NCI-H1930 (cell line): ENCODE measurements at places on chromosomes 11 and 22.

- no peak for DNase-seq
Measured at GRCh38 chr11:32437495-32438345, 2.4 kb upstream of the WT1 start.

DNA sequence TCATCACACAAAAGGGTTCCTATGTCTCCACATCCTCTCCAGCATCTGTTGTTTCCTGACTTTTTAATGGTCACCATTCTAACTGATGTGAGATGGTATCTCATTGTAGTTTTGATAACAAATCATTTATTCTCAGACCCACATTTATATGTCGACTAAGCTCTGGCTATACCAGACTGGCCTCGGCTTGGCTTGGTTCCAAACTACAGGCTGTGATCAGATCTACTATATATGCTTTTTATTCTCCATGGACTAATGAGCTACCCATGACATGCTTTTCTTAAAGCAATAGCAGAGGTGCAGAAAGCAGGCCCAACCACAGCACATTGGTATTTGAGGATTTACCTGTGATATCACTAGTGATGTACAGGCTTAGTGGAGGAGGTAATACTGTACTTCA lies 139.8 kb upstream of the PGR start:
- no peak for DNase-seq

GRCh38 chr11:17135916-17136683 lies 58.6 kb upstream of the RPS13 start:
- DNase-seq: no peak

DNA sequence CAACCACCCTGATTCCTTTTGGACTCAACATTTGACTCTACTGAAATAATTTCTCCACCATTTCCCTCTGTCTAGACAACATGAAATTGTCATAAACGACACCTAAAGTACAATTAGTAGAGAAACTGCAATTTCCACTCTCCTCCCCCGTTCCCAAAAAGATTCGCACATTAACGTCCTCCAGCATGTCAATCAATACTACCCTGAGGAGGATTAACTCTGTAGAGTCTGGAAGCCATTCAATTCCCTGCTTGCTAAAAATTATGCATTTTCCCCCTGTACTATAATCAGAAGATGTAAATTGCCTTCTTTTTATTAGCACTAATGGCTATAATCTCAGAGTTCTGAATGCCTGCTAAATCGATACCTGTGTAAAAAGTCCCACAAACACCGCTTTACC lies 70.5 kb downstream of the AMBRA1 start:
- DNase-seq: no peak

- DNase-seq: no peak
Measured at GRCh38 chr11:44835938-44836337, 109.2 kb downstream of the TSPAN18 start.

DNA sequence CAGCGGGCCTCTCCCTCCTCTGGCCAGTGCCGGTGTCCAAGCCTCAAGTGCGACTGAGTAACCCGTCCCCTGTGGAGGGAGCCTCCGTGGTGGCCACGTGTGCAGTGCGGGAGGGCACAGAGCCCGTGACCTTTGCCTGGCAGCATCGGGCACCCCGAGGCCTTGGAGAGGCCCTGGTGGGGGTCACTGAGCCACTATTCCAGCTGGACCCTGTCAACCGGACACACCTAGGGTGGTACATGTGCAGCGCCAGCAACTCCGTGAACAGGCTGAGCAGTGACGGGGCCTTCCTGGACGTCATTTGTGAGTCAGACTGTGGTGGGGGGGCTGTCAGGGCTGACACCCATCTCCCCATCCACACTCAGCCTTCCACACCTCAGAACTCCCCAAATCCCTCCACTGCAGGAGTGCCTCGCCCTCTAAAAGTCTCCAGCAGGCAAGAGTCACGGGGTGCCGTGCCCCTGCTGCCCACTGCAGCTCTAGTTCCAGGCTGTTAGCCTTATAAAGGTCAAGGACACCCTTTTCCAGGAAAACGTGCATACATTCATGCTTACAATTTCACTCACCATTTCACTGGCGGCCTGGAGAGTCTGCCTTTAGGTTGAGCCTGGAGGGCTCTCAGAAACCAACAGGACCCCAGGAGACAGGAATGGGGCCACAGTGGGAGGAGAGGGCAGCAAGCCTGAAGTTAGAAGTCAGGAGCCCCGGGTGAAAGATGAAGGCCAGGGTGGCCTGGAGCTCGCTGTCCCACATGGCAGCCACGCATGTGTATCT lies 2.6 kb downstream of the VSIG10L2 start:
- no peak for DNase-seq

DNA sequence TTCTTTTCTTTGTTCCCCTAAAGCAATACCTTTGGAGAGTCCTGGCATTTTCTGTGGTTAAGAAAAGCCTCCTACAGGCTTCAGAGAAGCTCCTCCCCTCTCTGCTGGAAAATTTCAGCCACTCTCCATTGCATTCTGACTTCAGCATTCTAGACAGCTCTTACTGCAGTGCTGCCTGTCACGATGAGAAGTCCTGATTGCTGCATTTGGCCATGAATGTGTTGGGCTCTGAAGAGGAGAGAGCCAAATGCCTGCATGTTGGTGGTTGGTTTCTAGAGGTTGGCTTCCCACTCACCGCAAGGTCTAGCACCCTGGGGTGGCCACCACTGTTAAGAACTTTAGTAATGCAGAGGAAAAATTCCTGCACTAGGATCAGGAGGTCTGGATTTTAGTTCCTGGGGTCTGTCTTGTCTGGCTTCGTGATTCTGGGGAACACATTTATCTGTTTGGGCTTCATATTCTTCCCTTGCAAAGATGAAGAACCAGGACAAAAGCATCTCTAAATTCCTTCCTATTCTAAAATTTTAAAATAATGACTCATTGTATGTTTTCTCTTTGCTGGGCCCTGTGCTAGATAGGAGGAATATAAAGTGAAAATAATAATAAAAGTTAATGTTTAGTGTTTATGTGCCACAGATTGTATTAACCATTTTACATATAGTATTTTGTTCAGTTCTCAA lies 38.1 kb downstream of the COA4 start:
- DNase-seq: no peak

DNA sequence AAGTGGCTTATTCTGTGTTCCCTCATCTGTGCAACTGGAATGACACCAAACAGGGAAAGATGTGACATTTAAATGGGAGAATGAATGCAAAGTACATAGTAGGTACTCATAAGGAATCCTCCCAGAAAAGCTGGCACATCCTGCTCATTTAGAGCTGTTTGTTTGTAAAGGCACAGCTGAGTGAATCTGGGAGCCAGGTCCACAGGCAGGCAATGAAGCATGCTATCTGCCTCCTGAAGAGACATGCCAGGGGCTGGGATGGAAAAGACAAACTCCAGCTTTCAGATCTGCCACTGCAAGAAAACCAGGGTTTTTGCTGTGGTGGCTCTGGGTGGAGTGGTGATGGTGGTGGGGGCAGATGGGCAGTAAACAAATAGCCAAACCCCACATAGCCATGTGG lies 150.1 kb downstream of the TENM4 start:
- DNase-seq: no peak

GRCh38 chr11:134497586-134497985 lies 85.5 kb upstream of the B3GAT1 start:
- DNase-seq: no peak

- no peak for DNase-seq
Measured at GRCh38 chr11:34531663-34532062, 18.1 kb upstream of the ELF5 start.

DNA sequence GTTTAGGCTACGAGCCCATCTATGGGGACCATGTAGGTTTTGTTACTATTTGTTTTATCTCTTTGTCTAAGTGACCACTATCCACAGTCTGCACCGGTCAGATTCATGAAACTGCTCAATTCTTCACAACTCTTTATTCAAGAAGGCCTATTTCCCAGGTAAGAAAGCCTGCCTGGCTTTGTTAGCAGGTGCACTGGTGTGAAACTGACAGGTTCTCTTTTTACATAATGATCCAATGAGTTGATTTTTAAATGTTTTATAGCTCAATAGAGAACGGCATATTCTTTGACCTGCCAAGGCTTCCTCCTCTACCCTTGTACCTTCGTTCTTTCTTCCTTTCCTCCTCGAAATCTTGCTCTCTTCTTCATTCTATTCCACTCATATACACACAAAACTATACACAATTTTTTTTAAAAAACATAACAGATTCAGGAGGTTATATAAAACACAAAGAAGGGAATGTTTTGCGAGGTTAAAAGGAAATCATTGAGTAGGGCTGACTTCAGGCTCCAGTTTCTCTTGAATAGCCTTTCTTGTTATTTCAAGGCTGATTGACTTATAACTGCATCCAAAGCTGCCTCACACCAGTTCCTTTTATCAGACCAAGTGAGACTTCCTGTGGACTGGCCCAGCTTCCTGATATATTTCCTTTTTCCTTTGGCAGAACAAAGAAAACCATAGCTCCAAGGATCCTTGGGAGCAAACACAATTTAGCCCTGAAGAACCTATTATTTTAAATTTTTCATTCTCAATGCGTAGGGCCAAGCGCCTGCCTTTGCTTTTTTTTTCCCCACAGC lies 11.4 kb downstream of the FLI1 start:
- no peak for DNase-seq

GRCh38 chr11:110339456-110340250 lies 43.2 kb upstream of the RDX start:
- no peak for DNase-seq

- no peak for DNase-seq
Measured at GRCh38 chr11:78790784-78791183, 216.1 kb upstream of the NARS2 start.

- DNase-seq: no peak
Measured at GRCh38 chr11:92552942-92553341, 328.3 kb downstream of the FAT3 start.

GRCh38 chr11:126186708-126187529 lies 24.5 kb downstream of the RPUSD4 start:
- DNase-seq: no peak

- DNase-seq: no peak
Measured at GRCh38 chr11:77418971-77419597, 54.8 kb downstream of the PAK1 start.

DNA sequence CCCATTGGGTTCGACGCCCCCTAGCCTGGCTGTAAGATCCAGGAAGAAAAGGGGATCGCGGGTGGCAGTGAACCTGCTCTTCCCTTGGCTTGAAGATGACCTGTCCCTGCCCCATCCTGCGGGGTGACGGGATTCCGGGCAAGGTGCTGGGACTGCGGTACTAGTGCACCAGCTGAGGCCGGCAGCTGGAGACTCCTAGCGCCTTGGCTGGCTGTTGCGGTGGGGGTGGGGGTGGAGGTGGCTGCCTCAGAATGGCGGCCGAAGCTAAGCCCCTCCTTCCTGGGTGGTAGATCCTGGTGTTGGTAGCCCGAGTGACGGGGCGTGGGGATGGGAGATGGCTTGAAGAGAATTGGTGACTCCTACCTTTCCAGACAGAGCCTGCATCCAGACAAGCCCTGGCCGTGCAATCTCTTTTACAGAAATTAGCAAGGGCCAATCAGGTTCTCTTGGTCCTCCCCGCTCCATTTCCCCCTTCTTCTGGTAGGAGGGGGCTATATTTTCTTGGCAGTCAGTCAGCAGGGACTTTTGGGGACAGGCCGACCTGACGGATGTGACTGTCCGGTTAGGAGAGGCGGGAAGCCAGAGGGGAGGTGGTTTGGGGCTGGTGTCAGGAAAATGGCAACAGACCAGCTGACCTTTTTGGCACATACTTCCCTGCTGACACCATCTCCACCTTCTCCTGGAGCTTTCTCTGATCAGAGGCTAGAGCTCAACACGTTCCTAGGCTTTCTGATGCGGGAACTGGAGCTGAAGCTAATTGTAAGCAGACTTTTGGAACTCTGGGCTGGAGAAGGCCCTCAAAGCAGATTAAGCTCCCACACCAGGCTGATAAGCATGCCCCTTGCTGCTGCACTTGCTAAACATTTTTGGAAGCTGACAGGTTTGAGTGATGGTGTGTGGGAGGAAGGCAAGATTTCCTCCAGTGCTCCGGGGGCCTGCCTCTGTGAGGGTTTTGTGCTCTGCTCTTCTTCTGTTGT lies 2.0 kb downstream of the NAV2 start:
- DNase-seq: no peak
